ENCODE measurements at places on chromosomes 16 and 17.

GRCh38 chr17:68470961-68471360, 13.7 kb upstream of the WIPI1 start:
- no peak for DNase-seq

- no peak for DNase-seq
These were observed 13.6 kb downstream of the USP36 start for GRCh38 chr17:78826836-78827509.

DNA sequence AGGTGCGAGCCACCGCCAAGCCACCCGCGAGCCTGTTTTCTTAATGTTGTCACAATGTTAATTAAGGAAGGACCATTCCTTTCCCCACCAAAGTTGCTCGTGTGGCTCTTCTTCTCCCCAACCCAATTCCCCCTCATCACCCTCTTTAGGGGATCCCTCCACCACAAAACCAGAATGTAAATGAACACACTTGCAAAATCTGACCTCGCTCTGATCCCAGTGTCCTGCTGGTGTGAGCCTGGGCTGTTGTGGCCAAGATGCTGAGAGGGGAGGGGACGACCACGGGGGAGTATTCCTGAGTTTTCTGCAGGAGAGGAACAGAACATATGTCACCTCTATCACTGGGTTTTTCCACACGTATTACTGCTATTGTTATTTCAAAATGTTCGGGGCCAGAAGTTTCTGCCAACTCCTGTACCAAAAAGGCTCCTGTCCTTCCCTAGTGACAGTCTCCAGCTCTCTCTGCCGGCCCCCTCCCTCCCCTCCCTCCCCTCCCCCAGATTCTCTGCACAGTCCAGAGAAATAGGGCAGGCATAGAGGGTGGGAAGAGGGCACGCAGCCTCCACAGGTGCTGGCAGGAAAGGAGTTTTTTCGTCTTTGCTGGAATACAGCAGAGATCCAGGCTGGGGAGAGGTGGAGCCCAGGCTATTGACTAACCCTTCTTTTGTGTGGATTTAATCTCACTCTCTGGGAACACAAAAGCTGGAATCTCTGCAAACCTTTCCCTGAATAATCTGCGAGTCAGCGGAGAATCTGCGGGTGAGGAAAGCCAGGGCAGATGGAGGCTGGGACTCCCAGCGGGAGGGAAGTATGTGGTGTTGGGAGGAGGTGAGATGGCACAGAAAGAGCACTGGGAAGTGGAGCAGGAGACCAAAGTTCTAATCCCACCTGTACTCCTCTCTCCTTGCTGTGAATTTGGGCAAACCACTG, 4.5 kb upstream of the CA4 start:
- DNase-seq: no peak

GRCh38 chr17:17774009-17774881, 62.5 kb downstream of the SREBF1 start:
- no peak for DNase-seq

DNA sequence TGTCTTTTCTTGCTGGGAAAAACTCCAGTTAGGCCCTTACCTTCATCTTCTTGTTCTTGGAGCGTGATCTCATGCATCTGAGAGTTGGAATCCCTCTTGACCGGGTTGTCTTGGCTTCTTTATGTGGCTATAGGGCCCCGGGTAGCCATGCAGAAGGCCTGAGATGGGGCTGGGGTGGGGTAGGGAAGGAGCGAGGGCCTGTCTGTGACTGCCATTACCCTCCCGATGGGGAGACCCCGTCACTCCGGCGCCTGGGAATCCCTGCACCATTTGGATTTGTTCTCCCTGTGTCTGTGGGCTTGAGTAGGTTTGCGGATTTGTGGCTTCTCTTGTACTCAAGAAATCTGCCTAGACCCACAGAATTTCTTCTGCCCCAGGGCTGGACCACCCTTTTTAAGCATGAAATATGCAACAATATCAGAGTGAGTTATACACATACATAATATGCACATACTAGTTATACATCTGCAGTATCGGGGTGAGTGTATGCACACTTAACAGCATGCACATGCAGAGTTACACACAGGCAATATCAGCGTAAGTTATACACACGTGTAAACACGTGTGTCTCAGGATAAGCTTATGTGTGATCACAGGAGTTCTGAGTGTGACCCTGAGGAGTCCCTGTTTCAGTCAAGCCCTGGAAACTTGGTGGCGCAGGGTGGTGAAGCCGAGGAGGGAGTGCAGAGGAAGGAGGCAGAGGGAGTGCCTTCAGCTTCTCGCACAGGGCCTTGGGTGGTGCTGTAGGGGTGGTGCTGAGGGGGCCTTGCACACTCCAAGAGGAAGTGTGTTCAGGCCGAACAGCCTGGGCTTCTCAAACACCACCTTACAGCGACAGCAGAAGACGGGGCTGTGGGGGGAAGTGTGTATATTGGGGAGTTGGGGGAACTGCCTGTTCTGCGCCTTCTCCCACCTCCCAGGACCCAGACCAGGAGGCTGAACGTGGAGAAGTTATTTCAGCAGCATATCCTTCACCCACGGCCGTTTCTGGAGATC, 18.5 kb downstream of the CCDC42 start:
- DNase-seq: no peak

Data from T-helper 2 cell (primary cell).